Left ventricle myocardium inferior (tissue), 1 donor: ENCODE measurements at places on chromosomes 1 and 21. TPM values are rescaled to one million over a fixed set of nuclear protein-coding genes. Genes with fewer than 3 reads are reported as not detected.

DNA sequence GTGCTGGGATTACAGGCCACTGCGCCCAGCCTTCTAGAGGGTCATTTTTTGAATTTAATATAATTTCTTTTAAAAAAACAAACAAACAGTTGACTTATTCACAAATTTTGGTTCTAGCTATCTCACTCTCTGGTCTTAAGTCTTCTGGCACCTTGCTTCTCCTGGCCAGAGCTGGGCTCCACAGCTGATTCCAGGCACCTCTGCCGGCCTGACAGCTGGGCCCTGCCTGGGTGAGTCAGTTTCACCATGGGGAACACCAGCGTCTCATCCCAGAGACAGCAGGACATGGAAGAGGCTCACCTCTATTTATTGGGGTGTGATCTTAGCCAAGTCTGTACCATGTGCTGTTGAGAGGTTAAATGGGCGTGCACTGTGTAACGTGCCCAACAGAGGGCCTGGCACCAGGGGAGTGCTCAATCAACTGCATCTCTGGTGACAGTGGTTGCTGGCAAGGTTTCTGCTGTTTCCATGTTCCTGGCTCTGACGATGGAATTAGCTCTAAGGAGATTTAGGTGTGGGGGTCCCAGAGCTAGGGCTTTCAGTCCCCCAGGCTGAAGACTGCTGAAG, 956 bp downstream of the CPLANE2 start:
- H3K27ac ChIP-seq = peak overlapping the region; percentile 91
- H3K27me3 ChIP-seq = no peaks in the 10 kb centered on the region
- peaks cover 22% of the 10 kb centered on the region for H3K4me1 ChIP-seq

DNA sequence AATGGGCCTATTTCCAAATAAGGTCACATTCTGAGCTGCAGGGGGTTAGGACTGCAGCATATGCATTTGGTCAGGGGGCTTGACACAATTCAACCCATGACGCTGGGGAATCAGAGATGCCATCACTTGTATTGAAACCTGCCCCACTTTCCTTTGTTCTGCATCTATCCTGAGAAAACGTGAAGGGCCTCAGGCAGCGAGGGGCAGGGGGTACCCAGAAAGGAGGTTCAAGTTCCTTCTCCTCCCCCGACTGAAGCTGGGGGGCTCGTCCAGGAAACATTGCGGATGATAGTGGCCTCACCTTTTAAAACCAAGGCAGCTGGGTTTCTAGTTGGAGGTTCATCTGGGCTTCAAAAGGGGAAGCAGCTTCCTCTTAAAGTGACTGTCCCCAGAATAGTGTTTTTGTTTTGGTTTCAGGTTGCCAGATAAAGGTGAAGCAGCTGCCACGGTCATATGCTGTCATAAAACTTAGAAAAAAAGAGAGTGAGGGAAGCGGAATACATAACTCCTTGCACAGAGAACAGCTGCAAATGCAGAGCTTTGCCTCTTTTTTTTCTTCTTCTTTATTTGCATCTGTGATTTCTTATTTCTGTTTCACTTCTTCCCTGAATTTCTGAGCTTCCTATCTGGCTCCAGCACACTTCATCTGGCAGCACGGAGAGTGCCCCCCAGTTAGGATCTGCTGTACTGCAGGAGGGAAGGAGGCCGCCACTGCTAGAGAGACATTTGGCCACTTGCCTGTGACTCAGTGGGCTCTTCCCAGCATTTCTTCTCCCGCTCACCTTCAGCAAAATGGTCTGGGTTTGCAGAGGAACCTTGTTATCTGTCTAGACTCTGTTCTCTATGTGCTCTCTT, 142.0 kb downstream of the AJAP1 start:
- H3K27me3 ChIP-seq = peaks cover 78% of the 10 kb centered on the region
- H3K4me3 ChIP-seq = no peak overlapping the region
- no peaks in the 10 kb centered on the region for H3K4me1 ChIP-seq
- DNase-seq = no peak

- peak overlapping the region; percentile 68 for H3K27ac ChIP-seq
- peaks cover 5% of the 10 kb centered on the region for H3K27me3 ChIP-seq
- no peak overlapping the region for H3K4me3 ChIP-seq
- peak; percentile 75 for DNase-seq
Measured at GRCh38 chr21:41957991-41958766, 4.4 kb upstream of the C2CD2 start.

DNA sequence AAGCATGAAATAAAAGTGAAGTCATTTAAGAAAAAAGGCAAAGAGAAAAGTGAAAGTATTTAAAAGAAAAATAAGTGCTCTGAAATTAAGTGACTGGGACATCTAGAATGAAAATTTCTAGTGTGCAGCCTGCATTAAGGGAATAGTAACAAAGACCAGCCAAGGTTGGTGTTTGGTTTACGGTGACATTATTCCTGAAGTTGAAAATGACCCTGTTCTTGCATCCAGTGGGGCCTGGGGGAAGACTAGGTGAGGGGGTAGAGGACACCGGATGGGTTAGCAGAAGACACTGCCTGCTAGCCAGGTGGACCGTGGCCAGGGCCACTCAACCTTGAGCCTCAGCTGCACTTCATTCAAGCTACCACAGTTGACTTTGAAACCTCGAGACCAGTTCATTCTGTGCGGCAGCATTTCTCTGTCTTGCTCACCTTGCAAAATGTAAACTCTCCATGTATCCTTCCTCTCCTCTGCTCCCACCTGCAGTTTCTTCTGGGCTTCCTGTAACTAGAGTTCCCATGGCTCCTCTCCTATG, 14.3 kb upstream of the KCNK1 start:
- H3K27ac ChIP-seq = no peak overlapping the region
- H3K36me3 ChIP-seq = no peaks in the 10 kb centered on the region
- H3K4me3 ChIP-seq = no peak overlapping the region
- peaks cover 5% of the 10 kb centered on the region for H3K27me3 ChIP-seq

DNA sequence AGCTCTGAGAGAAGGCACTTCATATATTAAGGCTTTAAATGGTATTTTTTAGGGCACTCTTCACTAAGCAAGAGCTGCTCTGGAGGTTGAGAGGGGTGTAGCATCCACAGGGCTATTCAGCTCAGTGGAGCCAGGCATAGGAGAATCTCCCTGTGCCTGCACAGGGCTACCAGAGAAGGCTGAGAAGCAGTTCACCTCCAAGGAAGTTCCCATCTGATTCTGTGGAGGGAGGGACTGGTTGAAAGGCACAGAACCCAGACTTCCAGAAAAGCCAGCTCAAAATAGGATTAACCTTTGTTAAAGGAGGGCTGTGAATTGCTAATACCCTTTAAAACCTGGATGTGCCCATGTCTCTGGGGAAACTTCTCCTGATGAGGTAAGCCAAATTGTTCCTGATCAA, 304.5 kb downstream of the TTLL7 start:
- H3K27ac ChIP-seq = peak overlapping the region; percentile 50
- H3K4me1 ChIP-seq = peaks cover 21% of the 10 kb centered on the region
- H3K36me3 ChIP-seq = no peaks in the 10 kb centered on the region
- DNase-seq = no peak
- no peaks in the 10 kb centered on the region for H3K27me3 ChIP-seq

DNA sequence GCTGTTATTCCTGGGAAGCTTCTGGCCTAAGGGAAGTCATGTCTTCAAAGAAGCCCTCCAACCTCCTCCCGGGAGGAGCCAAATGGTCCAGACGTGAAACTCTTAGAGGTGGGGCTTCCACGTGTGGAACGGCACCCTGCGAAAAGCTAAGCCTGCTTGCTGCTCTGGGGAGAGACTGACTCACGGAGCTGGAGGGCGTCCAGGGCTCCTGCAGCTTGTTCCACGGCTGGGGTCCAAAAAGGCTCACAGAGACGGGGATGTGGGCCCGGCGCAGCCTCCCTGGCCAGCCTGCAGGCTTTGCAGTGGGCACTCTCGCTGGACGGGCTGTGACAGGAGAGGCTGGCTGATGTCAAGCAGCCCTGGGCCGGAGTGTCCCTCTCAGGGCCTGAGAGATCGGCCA, 105.1 kb downstream of the COLGALT2 start:
- no peaks in the 10 kb centered on the region for H3K27me3 ChIP-seq
- peaks cover 24% of the 10 kb centered on the region for H3K36me3 ChIP-seq
- peak overlapping the region; percentile 19 for H3K4me3 ChIP-seq
- H3K4me1 ChIP-seq = peaks cover 23% of the 10 kb centered on the region
- peak; percentile 88 for DNase-seq

DNA sequence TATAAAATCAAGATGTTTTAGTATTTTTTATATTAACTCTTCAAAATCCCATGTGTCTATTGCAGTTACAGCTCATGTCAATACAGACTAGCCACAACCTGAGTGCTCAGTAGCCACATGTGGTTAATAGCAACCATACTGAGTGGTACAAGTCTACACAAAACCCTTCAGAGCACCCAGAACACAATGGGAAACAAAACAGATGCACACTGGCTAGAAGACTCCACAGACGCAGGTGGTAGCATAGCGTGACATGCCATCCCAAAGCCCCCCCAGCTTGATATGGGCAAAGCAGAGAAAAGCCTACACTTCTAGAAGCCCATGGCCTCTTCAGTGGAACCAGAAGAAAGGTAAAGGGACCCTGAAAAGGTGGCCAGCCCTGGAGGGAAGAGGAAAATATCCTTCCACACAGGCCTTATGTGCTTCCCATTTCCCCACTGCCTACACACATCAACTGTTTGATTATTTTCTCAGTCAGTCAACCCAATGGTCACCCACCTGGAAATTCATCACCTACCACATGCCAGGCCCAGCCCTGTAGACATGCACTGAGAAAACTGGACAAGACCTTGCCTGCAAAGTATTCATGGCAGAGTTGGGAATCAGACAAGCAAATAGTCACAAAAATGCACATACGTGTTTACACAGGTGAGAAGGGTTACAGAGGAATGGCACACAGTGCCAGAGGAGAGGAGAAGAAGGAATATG, 175.0 kb downstream of the VAV3 start:
- peaks cover 31% of the 10 kb centered on the region for H3K4me1 ChIP-seq
- no peaks in the 10 kb centered on the region for H3K36me3 ChIP-seq
- DNase-seq = no peak
- no peak overlapping the region for H3K27ac ChIP-seq
- no peaks in the 10 kb centered on the region for H3K27me3 ChIP-seq

- peaks cover 7% of the 10 kb centered on the region for H3K27me3 ChIP-seq
- no peak overlapping the region for H3K27ac ChIP-seq
- no peaks in the 10 kb centered on the region for H3K36me3 ChIP-seq
- DNase-seq = no peak
- no peaks in the 10 kb centered on the region for H3K4me1 ChIP-seq
Measured at GRCh38 chr1:160520999-160521398, 2.1 kb downstream of the SLAMF6 start.

- H3K27ac ChIP-seq = no peak overlapping the region
- DNase-seq = peak; percentile 67
- peaks cover 25% of the 10 kb centered on the region for H3K27me3 ChIP-seq
- no peak overlapping the region for H3K4me3 ChIP-seq
Measured at GRCh38 chr1:30707412-30708360, 15.7 kb downstream of the MATN1 start.

DNA sequence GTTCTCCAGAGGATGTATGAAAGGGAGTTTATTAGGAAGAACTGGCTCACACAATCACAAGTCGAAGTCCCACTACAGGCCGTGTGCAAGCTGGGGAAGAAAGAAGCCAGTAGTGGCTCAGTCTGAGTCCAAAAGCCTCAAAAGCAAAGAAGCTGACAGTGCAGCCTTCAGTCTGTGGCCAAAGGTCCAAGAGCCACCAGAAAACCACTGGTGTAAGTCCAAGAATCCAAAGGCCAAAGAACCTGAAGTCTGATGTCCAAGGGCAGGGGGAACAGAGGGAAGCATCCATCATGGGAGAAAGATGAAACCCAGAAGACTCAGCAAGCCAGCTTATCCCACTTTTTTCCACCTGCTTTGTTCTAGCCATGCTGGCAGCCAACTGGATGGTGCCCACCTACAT, 21.4 kb upstream of the CEP350 start:
- no peak for DNase-seq
- no peak overlapping the region for H3K4me3 ChIP-seq
- no peaks in the 10 kb centered on the region for H3K36me3 ChIP-seq
- H3K27me3 ChIP-seq = no peaks in the 10 kb centered on the region

DNA sequence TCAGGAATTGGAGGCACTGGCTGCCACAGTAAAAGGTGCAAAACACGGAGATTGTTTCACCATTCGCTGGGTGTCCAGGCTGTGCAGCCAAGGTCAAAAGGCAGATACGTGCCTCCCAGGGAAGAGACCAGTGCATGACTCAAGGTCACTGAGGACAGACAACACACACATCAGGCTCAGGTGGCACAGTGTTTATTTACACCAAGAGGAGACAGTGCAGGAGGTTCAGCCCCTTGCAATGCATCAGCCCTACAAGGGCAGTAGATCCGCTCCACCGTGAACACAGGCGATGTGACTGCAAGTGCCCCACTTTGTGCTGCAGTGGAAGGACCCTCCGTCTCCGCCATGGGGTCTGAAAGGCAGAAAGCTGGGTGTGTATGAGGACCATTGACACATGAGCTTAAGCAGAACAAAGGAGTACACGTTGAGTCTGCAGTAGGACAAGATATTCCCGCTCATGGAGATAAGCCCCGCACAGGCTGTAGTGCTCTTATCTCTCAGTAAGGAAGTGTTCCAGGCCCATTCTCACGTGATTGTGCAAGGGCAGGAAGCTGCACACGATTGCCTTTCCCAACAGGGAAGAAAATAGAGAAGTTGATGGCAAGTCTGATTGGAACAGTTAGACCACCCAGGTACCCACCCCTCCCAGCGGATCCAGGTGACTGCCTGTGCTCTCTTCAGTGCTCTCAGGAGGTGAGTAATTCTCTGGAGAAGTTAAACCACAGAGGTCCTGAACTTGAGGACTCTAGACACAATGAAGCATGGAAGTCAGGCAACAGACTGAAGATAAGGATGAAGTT, 37.5 kb upstream of the QSOX1 start:
- H3K4me1 ChIP-seq = peaks cover 48% of the 10 kb centered on the region
- H3K36me3 ChIP-seq = peaks cover 11% of the 10 kb centered on the region
- no peak overlapping the region for H3K4me3 ChIP-seq
- peak overlapping the region; percentile 62 for H3K27ac ChIP-seq

DNA sequence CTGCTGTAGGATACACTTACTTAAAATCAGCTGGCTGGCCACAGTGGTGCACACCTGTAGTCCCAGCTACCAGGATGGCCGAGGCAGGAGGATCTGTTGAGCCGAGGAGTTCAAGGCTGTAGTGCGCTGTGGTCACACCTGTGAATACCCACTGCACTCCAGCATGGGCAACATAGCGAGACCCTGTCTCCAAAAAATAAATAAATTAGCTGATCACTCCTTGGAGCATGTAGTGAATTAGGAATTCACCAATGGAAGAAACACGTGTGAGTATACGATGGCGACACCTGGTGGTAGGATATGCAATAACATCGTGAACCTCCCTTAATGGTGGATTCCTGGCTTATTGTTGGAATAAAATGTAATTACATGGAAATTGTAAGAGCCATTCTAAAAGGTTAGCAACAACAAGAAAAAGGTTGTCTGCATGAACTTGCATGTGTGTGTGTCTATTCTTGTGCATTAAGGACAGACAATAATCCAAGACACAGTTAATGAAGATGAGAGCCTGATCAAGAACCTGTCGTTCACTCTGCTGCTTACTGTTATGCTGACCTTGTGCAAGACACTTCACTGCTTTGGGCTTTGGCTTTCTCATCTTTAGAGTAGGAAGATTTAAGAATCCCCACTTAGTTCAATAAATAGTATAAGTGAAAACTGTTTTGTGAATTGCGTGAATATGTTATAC, 38.6 kb upstream of the COX20 start:
- DNase-seq = no peak
- no peaks in the 10 kb centered on the region for H3K27me3 ChIP-seq
- H3K36me3 ChIP-seq = no peaks in the 10 kb centered on the region
- no peak overlapping the region for H3K27ac ChIP-seq
- no peaks in the 10 kb centered on the region for H3K4me1 ChIP-seq

EPHB2 gene
- total RNA-seq = 2.0 TPM

KLHL21 gene
- total RNA-seq = 83.7 TPM

ERG gene
- 17.3 TPM for total RNA-seq

HPCAL4 gene
- total RNA-seq = 0.88 TPM

ZNF648 gene
- not detected for total RNA-seq

ITLN1 gene
- 1.0 TPM for total RNA-seq
